ENCODE measurements at places on chromosomes 4 and X. TPM values are rescaled to one million over a fixed set of nuclear protein-coding genes. Genes with fewer than 3 reads are reported as not detected.

- peaks cover 14% of the 10 kb centered on the region for H3K4me1 ChIP-seq
- H3K27me3 ChIP-seq = no peaks in the 10 kb centered on the region
- DNase-seq = no peak
- peaks cover 25% of the 10 kb centered on the region for H3K36me3 ChIP-seq
- H3K27ac ChIP-seq = no peak overlapping the region
Observed at GRCh38 chr4:2958446-2958845, 4.8 kb downstream of the NOP14 start.

- H3K27ac ChIP-seq = no peak overlapping the region
- no peak overlapping the region for H3K4me3 ChIP-seq
- no peaks in the 10 kb centered on the region for H3K27me3 ChIP-seq
Observed at GRCh38 chrX:124548571-124548970, 202.2 kb downstream of the SH2D1A start.

DNA sequence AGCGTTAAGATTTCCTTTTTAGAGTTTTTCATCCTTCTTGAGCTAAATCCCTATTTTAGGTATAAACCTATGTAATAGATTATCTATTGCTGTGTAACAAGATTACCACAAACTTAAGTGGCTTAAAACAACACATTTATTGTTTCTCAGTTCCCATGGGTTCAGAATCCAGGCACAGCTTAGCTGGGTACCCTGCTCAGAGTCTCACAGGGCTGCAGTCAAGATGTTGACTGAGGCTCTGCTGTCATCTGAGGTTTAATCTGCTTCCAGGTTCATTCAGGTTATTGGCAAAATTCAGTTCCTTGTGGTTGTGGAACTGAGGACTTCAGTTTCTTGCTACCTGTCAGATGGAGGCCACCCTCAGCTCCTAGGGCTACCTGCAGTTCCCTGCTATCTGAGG is 60.9 kb downstream of the GK start:
- no peaks in the 10 kb centered on the region for H3K27me3 ChIP-seq
- DNase-seq = no peak
- H3K4me1 ChIP-seq = no peaks in the 10 kb centered on the region
- no peaks in the 10 kb centered on the region for H3K36me3 ChIP-seq

GRCh38 chr4:150098214-150098613 is 20.0 kb downstream of the DCLK2 start:
- H3K4me3 ChIP-seq = no peak overlapping the region
- no peak overlapping the region for H3K27ac ChIP-seq
- no peaks in the 10 kb centered on the region for H3K27me3 ChIP-seq
- DNase-seq = no peak
- H3K36me3 ChIP-seq = no peaks in the 10 kb centered on the region

DNA sequence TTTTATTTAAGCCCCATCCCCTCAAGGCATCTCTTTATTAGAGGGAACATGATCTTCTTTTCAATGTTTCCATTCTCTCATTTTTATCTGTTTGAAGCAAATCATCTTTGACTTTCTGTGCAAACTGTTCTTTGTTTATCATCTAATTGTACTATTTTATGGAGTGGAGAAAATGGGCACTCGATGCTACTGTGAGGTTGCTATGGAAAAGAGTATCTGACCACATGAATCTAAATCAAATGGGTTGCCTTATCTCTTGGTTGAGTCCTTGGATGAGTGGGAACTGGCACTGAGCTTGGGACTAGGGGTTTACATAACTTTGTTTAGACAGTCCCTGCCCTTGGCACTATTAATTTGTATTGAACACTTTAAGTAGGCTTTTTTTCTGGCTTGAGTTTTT is 9.1 kb downstream of the OCRL start:
- no peaks in the 10 kb centered on the region for H3K4me1 ChIP-seq
- H3K4me3 ChIP-seq = no peak overlapping the region
- no peak overlapping the region for H3K27ac ChIP-seq
- H3K27me3 ChIP-seq = peaks cover 3% of the 10 kb centered on the region
- no peak for DNase-seq
- H3K36me3 ChIP-seq = no peaks in the 10 kb centered on the region

DNA sequence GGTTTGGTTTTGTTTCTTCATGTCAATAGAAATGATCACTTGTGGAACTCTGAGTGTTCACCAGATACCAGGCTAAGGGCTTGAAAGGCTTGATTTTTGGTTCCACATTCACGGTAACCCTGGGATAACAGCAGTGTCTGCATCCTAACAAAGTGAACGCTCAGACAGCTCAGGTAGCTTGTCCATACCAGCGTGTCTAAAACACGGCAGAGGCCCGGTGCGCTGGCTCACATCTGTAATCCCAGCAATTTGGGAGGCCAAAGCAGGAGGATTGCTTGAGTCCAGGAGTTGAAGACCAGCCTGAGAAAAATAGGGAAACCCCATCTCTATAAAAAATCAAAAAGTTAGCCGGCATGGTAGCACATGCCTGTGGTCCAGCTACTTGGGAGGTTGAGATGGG is 49.0 kb downstream of the HTRA3 start:
- H3K4me1 ChIP-seq = peaks cover 14% of the 10 kb centered on the region
- no peak overlapping the region for H3K27ac ChIP-seq
- no peak for DNase-seq
- no peaks in the 10 kb centered on the region for H3K36me3 ChIP-seq
- no peak overlapping the region for H3K4me3 ChIP-seq

GRCh38 chr4:74466242-74466641 is 21.3 kb downstream of the AREG start:
- H3K4me1 ChIP-seq = no peaks in the 10 kb centered on the region
- H3K36me3 ChIP-seq = no peaks in the 10 kb centered on the region
- no peak overlapping the region for H3K27ac ChIP-seq

- no peak overlapping the region for H3K4me3 ChIP-seq
- no peak overlapping the region for H3K27ac ChIP-seq
- H3K36me3 ChIP-seq = no peaks in the 10 kb centered on the region
- peaks cover 5% of the 10 kb centered on the region for H3K27me3 ChIP-seq
- no peaks in the 10 kb centered on the region for H3K4me1 ChIP-seq
- no peak for DNase-seq
Observed at GRCh38 chrX:63935835-63936234, 150.8 kb upstream of the ARHGEF9 start.

DNA sequence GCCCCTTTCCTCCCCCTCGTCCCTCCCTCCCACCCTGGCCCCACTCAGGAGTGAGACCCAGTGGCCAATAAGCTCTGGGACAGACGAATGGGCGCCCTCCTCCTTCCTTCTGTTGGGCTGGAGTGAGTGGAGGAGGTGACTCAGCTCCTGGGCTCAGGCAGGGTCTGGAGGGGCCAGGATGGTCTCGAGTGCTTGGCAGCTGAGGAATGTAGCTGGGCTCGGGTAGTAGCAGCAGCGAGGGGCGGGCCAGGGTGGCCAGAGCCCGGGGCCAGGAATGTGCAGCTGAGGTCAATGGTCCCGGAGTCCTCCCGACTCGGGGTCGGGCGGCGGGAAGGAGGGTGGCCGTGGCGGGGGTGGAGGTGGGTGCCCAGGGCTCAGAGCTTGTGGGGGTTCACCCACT is 15.0 kb downstream of the G6PD start:
- no peak for DNase-seq
- peaks cover 40% of the 10 kb centered on the region for H3K36me3 ChIP-seq
- no peak overlapping the region for H3K4me3 ChIP-seq
- no peak overlapping the region for H3K27ac ChIP-seq
- no peaks in the 10 kb centered on the region for H3K27me3 ChIP-seq

- no peak for DNase-seq
- peak overlapping the region; percentile 77 for H3K27ac ChIP-seq
- no peaks in the 10 kb centered on the region for H3K27me3 ChIP-seq
Observed at GRCh38 chrX:136170139-136170800, 22.9 kb downstream of the FHL1 start.

GRCh38 chr4:152148057-152148456 is 387.2 kb upstream of the GATB start:
- DNase-seq = no peak
- no peaks in the 10 kb centered on the region for H3K27me3 ChIP-seq
- no peaks in the 10 kb centered on the region for H3K4me1 ChIP-seq
- H3K36me3 ChIP-seq = no peaks in the 10 kb centered on the region

CT47C1 gene
- total RNA-seq = not detected

ADH4 gene
- total RNA-seq = not detected

ASIC5 gene
- total RNA-seq = not detected

ETDB gene
- not detected for total RNA-seq

Measured in stomach (tissue), 19 donors.